ENCODE measurements at places on chromosomes 12 and 14. TPM values are rescaled to one million over a fixed set of nuclear protein-coding genes. Genes with fewer than 3 reads are reported as not detected.

Gene AQP6
- 1.4 TPM for polyA plus RNA-seq

- DNase-seq: no peak
Measured at GRCh38 chr12:132061641-132062430, 82.3 kb downstream of the DDX51 start.

Gene GNB3
- polyA plus RNA-seq: 4.8 TPM

DNA sequence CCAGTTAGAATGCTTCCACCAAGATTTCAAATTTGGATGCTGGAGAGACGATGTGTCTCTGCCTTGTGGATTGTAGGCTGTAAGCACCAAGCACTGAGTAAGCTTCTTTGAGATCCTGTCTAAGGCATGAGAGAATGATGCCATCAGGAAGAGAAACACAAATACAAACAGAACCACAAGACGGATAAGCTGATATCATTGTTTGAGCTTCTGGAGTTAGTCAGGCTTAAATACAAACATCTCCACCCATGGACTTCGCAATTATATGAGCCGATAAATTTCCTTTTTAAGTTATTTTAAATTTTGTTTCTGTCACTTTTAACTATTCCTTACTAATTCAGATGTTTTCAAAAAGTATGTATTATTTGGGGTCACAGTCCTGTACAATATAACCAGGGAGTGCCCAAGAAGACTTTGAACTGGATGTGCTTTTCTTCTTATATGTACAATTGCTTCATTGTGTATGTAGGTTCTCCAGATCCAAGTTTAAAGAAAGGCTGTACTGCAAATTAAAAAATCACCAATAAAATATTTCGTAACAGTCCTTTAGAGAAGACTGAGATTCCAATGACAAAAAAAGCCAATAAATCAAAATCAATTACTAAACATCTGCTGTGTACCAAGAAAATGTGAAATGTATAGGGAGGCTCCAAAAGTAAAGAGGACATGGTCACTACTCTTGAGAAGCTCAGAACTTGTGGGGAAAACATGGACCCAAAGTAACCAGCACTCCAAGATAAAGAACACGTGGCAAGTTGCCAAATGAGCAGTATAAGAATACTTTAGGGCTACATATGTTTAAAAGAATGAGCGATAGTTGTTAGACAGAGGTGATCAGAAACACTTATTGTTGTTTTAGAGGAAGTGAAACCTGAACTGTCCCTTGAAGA, 274.1 kb downstream of the ADAMTS20 start:
- no peak for DNase-seq

Gene C12orf42
- 0.80 TPM for polyA plus RNA-seq
